Right cardiac atrium (tissue), 5 donors: ENCODE measurements at places on chromosomes 7 and 10. TPM values are rescaled to one million over a fixed set of nuclear protein-coding genes. Genes with fewer than 3 reads are reported as not detected.
A peak's percentile ranks its signal among the peaks of the same experiment; 100 is the strongest.

GRCh38 chr10:30737931-30738391, 108.4 kb upstream of the LYZL2 start:
- no peak for DNase-seq

DNA sequence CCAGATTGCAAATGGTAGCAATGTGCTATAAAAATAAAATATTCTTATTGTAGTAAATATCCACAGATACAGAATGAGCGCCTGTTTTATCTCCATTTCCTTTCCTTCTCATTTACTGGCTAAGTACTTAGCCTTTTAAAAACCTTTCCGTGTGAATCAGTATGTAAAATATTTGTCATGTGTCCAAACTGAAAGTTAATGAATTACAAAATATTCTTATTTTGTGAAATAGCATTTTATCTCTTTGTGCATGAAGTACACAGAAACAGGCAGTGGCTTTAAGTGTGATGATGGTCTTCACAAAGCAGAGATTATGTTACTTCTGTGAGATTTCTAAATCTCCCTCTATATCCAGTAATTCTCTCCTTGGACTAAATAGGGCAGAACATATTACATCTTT, 56.7 kb upstream of the KIAA1217 start:
- no peak for DNase-seq

Gene SLC29A4
- total RNA-seq, result 4.0 TPM

- DNase-seq, result no peak
Measured at GRCh38 chr10:12703813-12704212, 297.7 kb downstream of the CCDC3 start.

DNA sequence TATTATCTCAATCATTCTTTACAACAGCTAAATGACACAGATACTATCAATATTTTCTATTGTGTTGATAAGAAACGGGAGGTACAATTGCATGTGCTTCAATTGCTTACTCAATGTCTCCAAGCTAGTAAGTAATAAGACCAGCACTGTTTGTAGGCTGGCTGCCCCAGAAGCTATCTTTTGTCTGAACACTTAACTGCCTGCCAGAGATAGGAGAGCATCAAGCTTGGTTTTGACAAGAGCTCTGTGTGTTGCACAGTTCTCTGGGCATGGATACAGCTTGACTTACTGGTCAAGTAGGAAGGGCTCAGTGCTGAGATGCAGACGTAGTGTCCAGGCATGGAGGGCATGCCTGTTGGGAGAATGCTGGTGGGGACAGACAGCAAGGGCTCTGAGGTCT, 26.3 kb upstream of the CAPZA2 start:
- no peak for DNase-seq

DNA sequence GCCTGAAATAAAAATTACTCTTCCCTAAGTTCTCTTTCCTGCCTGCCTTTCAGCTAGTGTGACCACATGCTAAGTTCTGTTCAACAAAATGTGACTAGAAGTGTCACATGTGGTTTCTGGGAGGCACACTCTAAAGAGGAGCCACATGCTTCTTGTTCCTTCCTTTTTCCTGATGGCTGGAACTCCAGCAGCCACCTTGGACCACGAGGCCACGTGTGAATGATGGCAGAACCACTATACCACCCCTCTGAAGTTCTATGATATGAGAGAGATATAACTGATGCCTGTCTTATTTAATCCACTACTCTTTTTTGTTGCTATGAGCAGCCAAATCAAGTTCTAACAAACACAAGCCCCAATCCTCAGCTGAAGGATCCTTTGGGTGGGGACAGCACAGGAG, 8.1 kb downstream of the PODXL start:
- DNase-seq, result no peak

Gene ANXA8
- total RNA-seq, result 0.94 TPM

DNA sequence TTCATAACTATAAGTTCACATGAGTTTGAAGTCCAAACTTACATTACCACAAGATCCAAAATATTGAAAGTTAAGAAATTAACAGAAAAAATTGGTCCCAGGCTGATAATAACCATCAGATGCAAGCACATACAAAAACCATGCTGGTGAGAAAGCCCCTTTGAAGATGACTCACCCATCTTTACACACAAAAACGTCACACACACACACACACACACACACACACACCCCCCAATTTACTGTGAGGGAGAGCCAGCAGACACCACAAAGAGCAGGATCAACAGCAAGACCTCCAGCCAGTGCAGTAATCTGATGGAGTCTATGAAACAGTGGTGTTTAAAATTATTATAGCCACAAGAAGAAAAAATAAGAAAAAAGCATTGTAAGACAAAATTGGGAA, 50.1 kb upstream of the DRGX start:
- DNase-seq, result no peak

GRCh38 chr7:18866359-18867036, 250.9 kb downstream of the TWIST1 start:
- DNase-seq, result peak; percentile 64

DNA sequence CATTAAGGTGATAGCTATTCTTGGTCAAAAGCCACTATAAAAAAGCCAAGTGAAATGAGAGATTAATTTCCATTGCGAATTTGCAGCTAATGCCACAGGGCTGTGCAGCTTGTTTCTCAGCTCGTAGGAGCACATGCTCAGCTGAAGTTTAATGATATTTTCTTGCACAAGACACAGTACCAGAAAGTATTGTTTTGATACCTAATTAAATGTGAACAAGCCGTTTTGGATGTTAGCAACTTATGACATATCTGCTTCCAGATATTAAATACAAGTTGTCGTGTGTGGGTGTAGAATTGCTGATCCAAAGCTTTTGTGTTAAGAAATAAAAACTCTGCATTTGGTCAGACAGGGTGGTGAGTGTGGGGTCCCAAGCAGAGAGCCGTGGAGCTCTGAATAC, 47.2 kb downstream of the ADARB2 start:
- no peak for DNase-seq

DNA sequence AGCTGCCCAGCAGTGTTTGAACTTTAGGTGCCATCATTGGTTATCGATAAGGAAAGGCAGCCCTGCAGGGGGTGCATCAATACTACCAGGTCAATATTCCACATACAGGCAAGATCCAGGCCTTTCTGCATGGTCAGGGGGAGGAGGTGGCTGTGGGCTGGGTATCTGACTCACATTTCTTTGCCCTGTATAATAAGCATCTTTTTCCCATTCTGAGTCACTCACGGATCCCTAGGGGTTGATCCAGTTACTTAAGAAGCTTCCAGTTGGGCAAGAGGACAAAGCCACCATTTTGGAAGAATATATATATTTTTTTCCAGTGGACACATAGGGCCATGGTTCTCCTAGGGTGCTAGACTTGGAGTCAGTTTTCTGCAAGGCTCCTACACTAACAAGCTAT, 114.2 kb upstream of the HABP2 start:
- no peak for DNase-seq

DNA sequence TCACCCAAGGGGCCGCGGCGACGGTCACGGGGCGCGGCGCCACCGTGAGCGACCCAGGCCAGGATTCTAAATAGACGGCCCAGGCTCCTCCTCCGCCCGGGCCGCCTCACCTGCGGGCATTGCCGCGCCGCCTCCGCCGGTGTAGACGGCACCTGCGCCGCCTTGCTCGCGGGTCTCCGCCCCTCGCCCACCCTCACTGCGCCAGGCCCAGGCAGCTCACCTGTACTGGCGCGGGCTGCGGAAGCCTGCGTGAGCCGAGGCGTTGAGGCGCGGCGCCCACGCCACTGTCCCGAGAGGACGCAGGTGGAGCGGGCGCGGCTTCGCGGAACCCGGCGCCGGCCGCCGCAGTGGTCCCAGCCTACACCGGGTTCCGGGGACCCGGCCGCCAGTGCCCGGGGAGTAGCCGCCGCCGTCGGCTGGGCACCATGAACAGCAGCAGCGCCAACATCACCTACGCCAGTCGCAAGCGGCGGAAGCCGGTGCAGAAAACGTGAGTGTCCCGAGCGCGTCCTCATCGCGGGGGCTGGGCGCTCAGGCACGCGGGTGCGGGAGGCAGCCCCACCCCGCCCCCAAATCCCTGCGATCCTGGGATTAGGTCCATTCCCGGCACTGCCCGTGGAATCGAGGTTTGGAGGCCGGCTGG, 509 bp downstream of the AHR start:
- peak; percentile 52 for DNase-seq

GRCh38 chr10:128804411-128804810, 662.6 kb upstream of the MGMT start:
- DNase-seq, result no peak

Gene RAPGEF5
- total RNA-seq, result 21.7 TPM

Gene KLHL7
- 68.8 TPM for total RNA-seq

DNA sequence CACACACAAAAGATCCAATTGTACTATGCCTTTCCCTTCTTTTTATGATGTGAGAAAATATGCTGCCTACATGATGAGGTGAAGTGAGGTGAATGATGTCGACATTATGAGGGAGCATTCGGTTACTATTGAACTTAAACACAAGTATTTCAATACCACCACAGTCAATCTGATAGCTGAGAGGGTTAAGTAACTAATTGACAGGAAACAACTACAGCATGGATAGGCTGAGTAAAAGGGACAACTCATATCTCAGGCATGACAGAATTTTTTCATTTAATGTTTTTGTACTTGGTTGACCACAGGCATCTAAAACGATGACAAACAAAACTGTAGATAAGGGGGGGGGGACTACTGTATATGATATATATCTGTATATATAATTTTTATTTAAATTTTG, 488.9 kb downstream of the SH2D4B start:
- no peak for DNase-seq

- DNase-seq, result no peak
Measured at GRCh38 chr7:41729059-41729458, 26.2 kb upstream of the INHBA start.

Gene SPDYE2
- total RNA-seq, result not detected

Gene ZNF316
- 16.9 TPM for total RNA-seq

- no peak for DNase-seq
Measured at GRCh38 chr10:80414142-80414895, 6.0 kb downstream of the PRXL2A start.

Gene NODAL
- total RNA-seq, result not detected

DNA sequence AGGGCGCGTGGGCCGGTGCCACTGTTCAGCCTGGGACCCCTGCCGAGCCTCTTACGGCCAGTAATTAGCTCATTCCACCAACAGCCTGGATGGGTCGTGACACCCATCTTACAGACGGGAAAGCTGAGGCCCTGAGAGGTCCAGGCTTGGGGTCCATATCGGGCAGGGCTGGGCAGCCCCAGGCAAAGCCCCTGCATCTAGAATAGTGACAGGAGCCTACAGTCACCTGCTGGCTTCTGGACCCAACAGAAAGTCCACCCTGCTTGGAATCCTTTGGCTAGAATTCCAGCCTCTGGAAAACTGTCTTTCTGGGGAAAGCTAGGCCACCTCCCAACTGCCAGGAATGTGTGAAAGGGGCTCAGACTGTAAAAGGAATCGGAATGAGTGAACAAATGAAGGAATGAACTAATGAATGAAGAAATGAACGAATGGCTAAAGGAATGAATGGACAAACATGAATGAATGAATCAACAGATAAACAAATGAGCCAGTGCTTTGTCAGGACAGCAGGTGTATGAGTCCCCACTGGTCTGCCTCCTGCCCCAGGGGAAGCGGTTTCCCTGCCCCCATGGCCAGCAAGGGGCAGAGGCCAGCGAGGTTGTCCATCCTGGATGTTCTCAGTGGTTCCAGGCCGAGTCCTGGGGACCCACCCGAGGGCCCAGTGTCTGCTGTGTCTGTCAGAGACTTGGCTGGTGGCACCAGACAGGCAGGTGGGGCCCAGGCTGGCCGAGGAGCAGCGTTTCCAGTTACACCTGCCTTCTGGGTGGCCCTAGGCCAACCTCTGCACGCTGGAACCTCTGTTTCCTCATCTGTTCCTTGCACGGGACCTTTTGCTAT, 24.1 kb upstream of the PDGFA start:
- peak; percentile 49 for DNase-seq

GRCh38 chr7:43761938-43762692, 3.6 kb downstream of the BLVRA start:
- DNase-seq, result no peak

DNA sequence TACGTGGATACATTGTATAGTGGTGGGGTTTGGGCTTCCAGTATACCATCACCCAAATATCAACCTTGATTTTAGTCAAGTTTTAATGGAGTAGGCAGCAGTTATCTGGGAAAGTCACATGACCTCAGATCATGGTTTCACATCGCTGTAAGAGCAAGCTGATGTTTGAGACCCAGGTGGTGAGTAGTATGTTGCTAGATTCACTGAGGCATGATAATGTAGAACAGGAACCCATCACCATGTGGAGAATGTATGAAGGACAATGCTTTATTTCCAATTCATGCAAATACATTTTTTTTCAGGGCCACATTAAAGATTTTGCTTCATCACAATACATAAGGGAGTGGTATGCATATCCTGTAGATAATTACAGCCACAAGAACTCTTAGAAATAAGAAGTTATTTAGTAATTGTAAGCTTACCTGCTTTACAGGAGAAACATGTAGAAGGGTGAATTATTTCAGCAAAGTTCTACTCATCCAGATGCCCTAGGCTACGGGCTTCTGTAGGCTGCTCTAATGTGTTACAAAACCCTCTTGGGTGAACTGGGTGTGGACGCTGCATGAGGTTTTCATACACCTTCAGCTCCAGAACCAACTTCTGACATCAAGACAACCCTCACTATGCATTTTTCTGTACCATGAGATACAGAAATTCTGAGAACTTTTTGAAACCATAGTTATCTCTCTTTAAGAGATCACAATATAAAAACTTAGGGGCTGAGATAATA, 27.6 kb upstream of the LAMB4 start:
- DNase-seq, result no peak

Gene RPEL1
- not detected for total RNA-seq

DNA sequence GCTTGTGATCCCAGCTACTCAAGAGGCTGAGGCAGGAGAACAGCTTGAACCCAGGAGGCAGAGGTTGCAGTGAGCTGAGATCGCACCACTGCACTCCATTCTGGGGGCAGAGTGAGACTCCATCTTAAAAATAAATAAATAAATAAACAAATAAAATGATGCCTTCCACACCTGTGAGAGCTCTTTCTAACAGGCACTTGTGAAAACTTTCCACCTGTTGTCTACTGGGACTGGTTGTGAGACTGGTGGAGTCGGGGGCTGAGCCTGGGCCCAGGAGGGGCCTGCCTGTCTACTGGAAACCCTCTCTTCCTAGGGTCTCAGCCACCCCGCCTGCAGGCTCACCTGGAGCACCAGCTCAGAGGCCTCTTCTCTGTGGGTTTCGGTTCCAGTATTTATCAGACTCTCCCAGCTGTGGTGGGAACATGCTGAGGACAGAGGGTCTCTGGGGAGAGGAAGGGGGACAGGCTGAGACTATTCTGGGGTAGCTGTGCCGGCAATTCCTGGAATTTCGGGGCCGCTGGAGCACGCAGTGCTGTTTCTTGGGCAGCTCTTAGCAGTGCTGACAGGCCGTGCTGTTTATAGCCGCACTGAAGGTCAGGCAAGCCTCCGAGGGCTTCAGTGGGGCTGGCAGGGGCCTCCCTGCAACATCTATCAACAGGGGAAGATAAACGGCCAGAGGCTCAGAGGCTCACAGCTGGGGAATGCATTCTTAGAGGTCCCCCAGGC, 3.8 kb downstream of the LDB3 start:
- DNase-seq, result peak; percentile 91

- DNase-seq, result no peak
Measured at GRCh38 chr7:70154521-70155180, 556.4 kb downstream of the AUTS2 start.

GRCh38 chr7:8277394-8277982, 15.5 kb upstream of the ICA1 start:
- no peak for DNase-seq
